Activated T-helper 1 cell treated with anti-CD3 and anti-CD28 coated beads, Interleukin-12 subunit alpha, Interleukin-12 subunit beta, Interleukin-2, Interleukin-4 antibody, amounts not matched to agents 30 ng/mL and 10 ng/mL and 1 ng/mL, durations not matched to agents 14 hours and 24 hours and 36 hours (primary cell): ENCODE measurements at places on chromosomes 7 and 10.

DNA sequence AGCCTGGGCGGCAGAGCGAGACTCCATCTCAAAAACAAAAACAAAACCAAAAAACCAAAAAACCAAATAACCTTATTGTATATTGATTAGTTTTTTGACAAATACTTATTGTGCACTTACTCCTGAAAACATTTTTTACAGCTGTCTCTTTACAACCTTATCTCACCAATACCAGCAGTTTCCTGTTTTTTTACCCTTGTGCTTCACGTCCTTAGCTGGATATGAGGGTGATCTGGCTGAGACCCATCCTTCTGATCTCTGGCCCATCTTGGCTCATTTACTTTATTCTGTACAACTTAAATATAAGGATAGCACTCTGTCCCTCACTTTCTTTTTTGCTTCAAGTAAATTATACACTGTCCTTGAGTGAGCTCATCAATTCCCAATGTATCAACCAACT, 104.6 kb upstream of the DNAJB12 start:
- no peak for DNase-seq

DNA sequence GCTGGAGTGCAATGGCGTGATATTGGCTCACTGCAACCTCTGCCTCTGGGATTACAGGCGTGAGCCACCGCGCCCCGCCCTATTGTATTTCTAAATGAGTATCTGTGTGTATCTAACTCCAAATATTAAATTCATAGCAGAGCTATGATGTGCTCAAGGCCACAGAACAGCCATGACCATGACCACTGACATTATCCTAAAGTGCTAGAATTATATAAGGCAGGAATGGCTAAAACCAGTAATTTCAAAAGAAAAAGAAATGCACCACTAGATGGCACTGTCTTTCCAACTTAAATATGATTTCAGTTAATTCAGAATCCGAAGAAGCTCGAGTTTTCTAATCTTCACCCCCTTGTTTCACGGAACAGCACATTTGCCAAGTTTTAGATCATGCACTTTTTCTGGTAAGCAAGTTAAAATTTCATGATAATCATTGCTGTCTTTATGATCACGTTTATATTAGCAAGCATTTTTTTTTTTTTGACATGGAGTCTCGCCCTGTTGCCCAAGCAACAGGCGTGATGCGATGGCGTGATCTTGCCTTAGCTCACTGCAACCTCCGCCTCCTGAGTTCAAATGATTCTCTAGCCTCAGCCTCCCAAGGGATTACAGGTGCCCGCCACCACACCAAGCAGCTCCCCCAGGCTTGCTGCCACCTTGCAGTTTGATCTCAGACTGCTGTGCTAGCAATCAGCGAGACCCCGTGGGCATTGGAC, 65.3 kb downstream of the OR13A1 start:
- DNase-seq, result no peak

DNA sequence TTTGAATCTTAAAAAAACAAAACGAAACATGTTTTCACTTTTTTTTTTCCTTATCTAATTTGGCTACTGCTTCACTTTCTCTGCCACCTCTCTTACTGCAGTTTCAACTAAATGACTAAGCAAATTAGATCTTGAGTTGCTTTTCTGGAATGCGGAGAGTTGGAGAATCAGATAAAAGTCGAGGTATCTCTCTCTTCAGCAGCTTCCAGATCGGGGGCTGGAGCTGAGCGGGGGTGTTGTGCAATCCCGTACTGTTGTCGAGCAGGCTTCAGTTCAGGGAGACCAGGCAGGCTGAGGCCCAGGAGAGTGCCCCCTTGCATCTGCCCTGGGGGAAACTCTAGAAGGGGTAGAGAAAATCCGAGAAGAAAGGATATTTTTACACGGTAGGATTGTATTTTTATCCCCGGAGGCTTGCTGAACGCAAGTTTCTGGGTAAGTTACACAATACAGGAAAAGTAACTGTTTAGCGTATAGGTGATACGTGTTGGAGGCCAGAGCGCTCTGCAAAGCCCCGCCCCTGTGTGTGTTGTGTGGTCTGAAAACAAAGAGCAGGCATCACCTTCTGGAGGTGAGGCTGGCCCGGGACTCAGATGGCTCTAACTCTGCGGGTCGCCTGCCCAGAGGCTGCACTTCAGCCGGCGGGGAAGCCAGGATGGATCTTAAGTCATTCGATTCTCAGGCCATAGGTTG, 116.6 kb downstream of the KLF6 start:
- peak; percentile 55 for DNase-seq

- DNase-seq, result no peak
These were observed 148.2 kb upstream of the LRRTM3 start for GRCh38 chr10:66777665-66778064.

DNA sequence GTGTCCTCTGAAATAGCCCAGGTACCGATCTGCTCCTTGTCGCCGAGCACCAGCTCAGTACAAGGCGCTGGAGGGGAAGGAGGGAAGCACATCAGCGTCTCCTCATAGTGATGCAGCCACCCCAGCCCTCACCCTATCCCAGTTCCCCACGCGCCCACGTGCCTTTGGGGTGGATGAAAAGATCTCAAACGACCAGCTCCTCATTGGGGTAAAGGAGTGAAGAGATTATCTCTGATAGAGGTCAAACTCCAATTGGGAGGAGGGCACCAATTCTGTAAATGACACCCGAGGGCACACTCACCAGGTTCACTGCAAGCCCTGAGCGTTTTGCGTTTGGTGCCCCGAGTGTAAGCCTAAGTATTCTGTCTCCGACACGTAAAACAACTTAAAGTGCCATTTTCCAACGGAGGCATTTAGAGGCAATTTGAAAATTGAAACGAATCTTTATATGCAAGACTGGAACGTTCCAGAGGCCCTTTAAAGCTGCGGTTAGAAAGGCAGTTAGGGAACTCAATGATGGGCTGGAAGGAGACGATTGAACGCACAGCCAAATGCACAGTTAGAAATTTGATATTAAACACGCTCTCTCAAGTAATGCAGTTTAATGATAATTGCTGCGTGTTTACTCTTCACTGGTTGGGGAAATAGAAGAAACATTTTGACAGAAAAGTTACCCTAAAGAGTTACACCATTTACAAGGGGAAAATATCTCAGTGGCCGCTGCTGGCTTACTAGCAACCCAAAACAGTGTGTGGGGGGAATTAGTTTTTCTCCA, 8.9 kb upstream of the EMX2 start:
- no peak for DNase-seq
